ENCODE measurements at places on chromosomes 5 and 9.

GRCh38 chr9:37100327-37100726 is 20.0 kb upstream of the ZCCHC7 start:
- no peak for DNase-seq
- H3K36me3 ChIP-seq, result no peaks in the 10 kb centered on the region
- H3K27ac ChIP-seq, result no peak overlapping the region

GRCh38 chr5:102539996-102540728 is 41.4 kb upstream of the SLCO6A1 start:
- no peaks in the 10 kb centered on the region for H3K4me1 ChIP-seq
- no peaks in the 10 kb centered on the region for H3K36me3 ChIP-seq
- DNase-seq, result no peak
- H3K4me3 ChIP-seq, result no peak overlapping the region
- peaks cover 9% of the 10 kb centered on the region for H3K27me3 ChIP-seq

DNA sequence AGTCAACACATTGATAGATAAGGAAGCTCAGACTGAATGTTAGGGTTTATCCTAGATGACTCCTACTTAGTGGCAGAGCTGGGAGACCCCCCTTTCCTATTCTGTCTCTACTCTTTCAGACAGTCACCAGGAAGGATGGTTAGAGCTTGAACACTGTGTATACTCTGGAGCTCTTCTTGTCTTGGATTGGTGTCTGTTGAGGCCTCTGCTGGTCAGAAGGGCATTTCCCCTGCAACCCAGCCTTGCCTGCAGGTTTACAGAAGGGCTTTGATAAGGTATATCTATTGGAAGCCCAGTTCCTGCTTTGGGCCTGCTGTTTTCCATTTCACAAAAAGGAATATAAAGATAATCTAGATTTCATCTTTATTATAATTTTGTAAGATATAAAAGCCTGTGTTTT is 71.8 kb downstream of the KDM4C start:
- H3K27ac ChIP-seq, result no peak overlapping the region
- no peak overlapping the region for H3K4me3 ChIP-seq
- H3K27me3 ChIP-seq, result no peaks in the 10 kb centered on the region
- peaks cover 9% of the 10 kb centered on the region for H3K36me3 ChIP-seq
- H3K4me1 ChIP-seq, result peaks cover 18% of the 10 kb centered on the region

DNA sequence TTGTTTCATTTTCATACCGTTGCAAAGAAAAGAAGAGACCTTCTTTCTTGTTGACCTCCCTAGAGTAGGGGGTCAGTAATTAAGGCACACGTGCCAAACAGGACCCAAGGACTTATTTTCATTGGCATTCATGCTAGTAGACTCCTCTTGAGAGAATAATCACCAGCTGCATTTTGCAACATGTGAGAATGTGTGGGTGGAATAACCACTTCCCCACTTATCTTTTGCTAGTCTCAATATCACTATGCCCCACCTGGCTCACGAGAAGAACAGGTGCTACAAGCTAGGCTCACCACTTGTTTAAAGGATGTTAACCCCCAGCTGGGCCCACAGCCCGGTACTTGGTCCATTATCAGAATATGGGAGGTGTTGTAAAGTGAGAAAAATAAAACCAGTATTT is 460.7 kb upstream of the MEF2C start:
- H3K4me3 ChIP-seq, result no peak overlapping the region
- no peak for DNase-seq
- no peak overlapping the region for H3K27ac ChIP-seq
